Endothelial cell of umbilical vein (primary cell): ENCODE measurements at places on chromosomes 2 and 18. TPM values are rescaled to one million over a fixed set of nuclear protein-coding genes. Genes with fewer than 3 reads are reported as not detected.

- no peak for DNase-seq
Measured at GRCh38 chr2:15582710-15583357, 8.8 kb upstream of the DDX1 start.

GRCh38 chr2:16617282-16618266 lies 48.1 kb downstream of the CYRIA start:
- peak; percentile 59 for DNase-seq

GRCh38 chr2:42274863-42275262 lies 86.2 kb downstream of the COX7A2L start:
- DNase-seq, result no peak

- DNase-seq, result no peak
Measured at GRCh38 chr2:112164876-112165275, 26.7 kb downstream of the FBLN7 start.

DNA sequence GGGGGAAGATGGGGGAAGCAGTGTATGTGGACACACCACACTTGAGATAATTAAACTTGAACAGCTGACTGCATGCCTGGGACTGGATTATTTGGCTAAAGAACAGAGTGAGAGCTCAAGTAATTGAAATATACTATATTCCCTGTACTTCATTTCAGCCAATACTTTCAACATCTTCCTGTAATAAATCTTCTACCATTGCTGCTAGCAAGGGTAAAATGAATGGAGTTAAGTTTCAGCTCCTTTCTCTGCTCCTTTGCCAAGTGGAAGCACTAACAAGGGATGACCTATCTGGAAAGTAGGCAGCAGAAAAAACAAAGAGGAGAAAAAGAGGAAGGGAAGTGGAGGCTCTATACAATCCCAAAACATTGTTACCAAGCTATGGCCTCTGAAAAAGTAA lies 50.9 kb downstream of the MMADHC start:
- no peak for DNase-seq

DNA sequence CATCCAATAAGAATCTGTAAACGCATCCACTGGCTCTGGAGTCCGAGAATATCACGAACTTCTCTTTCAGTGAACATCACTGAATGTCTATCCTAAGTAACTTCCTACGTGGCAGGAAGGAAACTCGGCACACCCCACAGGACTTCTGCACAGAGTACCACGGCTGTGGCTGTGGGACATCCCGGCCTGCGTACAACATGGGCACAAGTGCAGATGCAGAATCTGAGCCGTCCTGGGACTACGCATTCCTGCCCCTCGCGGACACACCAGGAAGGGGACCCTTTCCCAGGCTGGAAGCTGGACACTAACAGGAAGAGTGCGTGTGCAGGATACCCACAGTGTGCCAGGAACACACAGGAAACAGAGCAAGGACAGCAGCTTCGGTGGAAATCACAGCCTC lies 60.6 kb downstream of the ZNF516 start:
- DNase-seq, result no peak

The SETBP1 gene
- total RNA-seq, result 3.1 and 4.2 TPM in 2 replicates

The MEP1B gene
- not detected in 2 replicates for total RNA-seq

GRCh38 chr18:5705393-5705792 lies 161.6 kb upstream of the EPB41L3 start:
- DNase-seq, result no peak

DNA sequence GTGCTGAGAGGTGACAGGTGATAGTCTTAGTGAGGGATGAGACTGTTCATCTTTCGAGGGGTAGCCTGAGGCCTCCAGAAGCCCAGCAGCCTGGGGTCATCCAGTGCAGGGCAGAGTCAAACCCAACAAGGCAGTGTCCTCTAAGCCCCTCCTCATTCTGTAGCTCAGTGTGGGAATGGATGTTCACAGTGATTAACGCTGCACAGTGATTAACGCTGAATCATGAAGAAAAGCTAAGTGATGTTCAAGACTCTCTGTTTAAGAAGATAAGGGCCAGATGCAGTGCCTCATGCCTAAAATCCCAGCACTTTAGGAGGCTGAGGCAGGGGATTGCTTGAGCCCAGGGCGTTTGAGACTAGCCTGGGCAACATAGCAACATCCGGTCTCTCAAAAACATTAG lies 56.3 kb upstream of the LAPTM4A start:
- DNase-seq, result no peak
